ENCODE measurements at places on chromosomes 12 and 14.

DNA sequence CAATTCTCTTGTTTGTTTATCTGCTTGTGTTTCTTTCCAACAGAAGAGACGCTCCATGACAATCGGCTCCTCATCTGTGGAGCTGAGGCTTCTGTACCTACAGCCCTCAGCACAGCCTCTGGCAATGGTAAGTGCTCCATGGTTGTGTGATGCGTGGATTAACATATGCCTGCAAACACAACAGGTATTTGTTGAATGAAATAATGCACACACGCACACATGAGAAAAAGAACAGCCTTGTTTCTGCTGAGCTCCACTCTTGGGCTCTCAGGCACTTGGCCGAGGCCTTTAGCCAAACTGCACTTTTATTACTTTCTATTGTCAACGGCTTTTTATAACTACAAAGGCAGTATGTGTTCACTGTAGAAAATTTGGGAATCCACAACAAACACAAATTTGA is 120.4 kb upstream of the TMCC3 start:
- no peak for DNase-seq

DNA sequence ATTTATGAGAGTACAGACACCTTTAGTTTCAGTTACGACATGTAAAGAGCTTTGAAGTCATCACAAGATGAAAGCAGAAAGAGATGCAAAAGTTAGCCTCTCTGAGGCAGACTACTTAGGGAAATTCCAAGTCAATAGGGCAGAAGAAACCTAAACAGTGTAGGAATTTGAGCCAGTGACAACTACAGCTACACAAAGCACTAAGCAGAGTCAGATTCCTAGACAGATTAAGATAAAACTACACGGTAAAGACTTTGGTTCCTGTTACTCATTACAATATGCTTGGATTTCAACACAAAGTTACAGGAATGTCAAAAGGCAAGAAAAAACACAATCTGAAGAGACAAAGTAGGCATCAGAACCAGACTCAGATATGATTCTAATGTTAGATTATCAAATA is 1302.3 kb downstream of the FSCB start:
- DNase-seq = peak; percentile 30

DNA sequence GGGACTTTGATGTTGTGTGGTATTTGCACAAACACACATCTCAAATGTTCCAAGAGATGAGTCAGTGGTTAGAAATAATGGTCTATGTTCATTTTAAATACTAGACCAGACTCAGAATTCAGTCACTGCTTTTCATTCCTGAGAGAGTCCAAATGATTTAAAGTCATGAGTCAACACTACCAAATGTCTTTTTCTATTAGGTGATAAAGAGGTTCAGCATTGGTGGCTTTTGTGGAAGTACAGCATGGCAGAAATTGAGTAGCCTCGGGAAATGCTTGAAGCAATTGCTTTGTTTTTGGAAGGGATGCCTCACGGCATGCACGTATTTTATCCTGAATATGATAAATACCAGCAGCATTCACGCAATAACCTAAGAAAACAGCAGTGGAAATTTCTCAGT is 115.7 kb downstream of the DIO2 start:
- peak; percentile 15 for DNase-seq

DNA sequence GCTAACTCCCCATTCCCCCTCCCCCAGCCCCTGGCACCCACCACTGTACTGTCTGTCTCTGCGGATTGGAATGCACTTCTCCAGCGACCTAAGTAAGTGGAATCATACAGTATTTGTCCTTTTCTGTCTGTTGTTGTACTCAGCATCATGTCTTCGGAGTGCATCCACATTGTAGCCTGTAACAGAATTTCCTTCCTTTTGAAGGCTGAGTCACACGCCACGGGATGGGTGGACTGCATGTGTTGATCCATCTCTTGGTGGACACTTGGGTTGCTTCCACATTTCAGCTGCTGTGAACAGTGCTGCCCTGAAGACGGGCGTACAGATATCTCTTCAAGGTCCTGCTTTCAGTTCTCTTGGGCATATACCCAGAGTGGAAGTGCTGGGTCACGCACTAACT is 34.4 kb downstream of the DDX51 start:
- DNase-seq = peak; percentile 34

GRCh38 chr14:101635749-101636560 is 74.7 kb downstream of the DIO3 start:
- DNase-seq = no peak

- no peak for DNase-seq
Observed at GRCh38 chr14:104422837-104423681, 156.5 kb upstream of the C14orf180 start.

- DNase-seq = no peak
Observed at GRCh38 chr12:52206304-52207040, 14.7 kb upstream of the KRT80 start.

DNA sequence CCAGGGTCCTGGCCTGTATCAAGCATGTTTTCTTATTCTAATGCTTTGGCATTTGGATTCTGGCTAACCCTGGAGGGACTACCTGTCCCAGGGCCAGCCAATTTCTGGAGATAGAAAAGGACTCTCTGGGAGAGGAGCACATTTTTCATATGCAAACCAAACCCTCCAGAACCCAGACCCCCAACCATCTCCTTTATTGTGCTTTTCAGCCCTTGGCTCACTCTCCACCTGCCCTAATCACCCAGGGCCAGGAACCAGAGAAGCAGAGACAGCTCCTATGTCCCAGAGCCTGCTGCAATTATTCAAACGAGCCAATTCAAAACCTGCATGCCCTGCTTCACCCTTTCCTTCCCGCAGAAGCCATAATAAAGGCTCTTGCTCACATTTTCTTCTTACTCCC is 23.8 kb downstream of the HSPB8 start:
- no peak for DNase-seq

GRCh38 chr14:77092676-77093075 is 5.4 kb upstream of the CIPC start:
- DNase-seq = no peak

- DNase-seq = no peak
Observed at GRCh38 chr12:92248977-92249376, 103.3 kb upstream of the BTG1 start.

GRCh38 chr12:124428136-124428791 is 133.4 kb downstream of the RFLNA start:
- peak; percentile 83 for DNase-seq

GRCh38 chr12:56234746-56235436 is 5.0 kb downstream of the SLC39A5 start:
- no peak for DNase-seq

DNA sequence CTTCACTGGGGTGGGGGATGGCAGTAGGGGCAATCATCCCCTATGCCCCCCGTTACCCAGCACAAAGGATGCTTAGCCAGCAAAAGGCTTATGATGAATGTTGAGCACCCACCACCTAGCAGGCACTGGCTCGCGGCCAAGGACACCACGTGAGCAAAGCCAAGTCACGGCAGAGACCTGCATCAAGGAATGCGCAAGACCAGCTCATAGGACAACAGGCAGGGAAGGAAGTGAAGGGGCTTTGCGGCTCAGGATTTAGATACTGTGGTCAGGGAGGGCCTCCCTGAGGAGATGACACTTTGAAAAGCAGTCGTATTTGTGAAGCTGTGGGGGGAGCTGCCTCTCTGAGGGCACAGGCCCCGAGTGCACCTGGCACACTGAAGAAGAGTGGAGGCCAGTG is 32.8 kb downstream of the SH2B3 start:
- peak; percentile 67 for DNase-seq

DNA sequence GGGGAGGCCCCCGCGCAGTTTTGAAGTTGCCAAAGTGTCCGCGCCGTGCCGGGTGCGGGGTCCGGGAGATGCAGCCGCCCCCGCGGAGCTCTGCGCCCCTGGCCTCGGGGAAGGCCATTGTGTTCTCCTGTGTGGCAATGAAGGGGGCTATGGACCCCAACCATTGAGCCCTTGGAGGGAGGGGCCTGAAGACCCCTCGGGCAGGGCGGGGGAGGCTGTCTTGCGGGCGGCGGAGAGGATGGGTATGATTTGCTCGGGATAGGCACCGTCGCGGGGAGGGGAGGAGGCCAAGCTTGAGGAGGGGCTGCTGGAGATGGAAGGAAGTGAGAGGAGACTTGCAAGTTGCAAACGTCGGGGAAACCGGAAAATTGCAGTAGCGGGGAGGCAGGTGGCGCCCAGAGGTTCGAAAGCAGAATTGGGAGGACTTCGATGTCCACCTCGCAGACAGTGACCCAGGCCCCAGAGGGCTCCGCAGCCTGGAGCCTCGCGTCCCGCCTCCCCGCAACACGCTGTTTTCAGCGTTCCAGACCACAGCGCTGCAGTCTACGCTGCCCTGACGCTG is 25.4 kb downstream of the BCL11B start:
- no peak for DNase-seq

GRCh38 chr14:89915114-89915878 is 39.2 kb downstream of the EFCAB11 start:
- DNase-seq = peak; percentile 89

DNA sequence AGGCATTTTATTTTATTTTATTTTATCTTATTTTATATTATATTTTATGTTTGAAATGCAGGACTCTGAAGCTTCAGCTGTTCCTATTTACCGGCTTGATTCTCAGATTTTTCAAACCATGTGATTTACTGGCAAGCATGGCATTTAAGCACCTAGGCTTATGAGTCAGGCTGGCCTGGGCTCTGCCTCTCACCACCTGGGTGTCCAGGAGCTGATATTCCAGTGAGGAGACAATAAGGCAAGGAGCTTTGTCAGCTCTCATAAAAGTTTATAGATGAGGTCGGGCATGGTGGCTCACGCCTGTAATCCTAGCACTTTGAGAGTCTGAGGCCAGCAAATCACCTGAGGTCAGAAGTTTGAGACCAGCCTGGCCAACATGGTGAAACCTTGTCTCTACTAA is 2.1 kb downstream of the DAO start:
- DNase-seq = no peak

DNA sequence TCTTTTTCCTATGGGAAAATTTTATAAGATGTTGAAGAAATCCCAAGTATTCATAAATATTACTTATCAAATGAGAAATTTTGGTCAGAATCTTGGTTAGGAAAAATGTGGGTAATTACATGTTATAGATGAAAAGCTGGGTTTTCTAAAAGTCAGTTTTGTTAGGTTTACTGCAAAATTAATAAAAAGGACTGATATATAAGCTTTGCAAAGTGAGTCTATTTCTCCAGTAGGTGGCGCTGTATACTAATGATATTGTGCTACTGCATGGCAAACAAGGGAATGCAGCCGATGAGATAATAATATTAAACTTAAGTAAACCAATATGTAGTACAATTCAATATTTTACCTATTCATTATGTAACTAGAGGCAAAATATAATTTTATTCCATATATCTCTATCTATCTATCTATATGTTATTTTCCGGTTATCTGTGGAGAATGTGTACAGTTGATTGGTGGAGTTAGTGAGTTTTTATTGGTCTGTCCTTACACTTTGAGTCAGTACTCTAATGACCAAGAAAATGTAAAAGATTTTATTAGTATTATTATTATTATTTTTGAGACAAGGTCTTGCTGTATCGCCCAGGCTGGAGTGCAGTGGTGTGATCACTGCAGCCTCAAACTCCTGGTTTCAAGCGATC is 32.9 kb downstream of the MIPOL1 start:
- DNase-seq = peak; percentile 86

DNA sequence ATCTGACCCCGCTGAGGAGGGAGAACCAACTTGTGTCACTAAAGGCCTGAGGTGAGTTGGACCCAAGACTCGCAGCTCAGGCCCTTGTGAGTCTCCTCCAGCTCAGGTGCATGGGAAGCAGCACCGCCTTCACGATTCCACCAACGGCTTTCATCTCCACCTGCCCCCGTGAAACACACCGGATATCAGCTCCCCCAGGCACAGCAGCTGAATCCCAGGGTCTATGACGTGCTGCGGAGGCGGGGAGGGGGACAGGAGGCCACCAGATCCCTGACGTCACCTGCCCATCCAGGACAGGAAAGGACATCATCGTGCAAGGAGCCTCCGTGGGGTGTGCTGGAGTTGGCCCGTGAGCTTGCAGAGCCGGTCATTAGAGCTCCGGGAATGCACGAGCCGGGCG is 18.5 kb upstream of the SFSWAP start:
- no peak for DNase-seq

DNA sequence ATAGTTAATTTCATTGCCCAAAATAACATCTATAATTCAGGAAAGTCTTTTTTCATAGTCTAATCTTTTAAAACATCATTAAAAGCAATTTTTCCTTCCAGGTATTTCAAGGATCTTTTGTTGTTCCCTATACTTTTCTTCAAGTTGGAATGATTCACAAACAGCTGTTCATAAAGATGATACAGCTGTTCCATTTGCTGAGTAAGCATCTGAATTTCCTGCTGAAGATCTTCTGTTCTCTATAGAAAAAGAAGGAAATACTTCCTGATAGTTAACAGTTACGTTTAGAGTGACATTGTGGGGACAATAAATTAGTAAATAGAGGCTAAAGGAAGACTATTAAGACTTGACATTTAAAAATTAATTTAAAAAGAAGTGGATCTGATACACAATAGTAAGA is 30.3 kb upstream of the ESR2 start:
- peak; percentile 36 for DNase-seq

GRCh38 chr12:41140117-41140516 is 48.0 kb upstream of the PDZRN4 start:
- DNase-seq = no peak

DNA sequence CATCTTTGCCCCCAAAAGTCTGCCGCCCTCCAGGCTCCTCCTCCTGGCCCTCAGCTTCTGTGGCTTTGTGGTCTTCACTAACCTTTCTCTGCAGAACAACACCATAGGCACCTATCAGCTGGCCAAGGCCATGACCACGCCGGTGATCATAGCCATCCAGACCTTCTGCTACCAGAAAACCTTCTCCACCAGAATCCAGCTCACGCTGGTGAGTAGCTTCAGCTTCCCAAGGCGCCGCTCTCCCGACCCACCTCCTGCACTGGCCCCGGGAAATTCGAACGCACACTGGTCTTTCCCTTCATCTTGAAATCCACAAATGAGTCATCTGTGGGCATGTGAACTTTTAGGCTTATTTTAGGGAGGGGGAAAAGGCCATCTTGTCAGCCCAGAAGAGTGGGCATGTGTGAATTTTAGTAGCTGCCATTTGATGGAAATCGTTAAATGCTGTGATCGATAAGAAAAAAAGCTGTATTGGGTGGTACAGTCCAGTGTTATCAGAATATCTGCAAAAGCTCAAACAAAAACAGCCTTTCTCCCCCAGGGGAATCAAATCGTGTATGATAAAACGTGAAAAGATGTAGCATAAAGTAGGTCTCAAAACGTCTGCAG is 700 bp downstream of the SLC35E3 start:
- peak; percentile 78 for DNase-seq

GRCh38 chr14:23414906-23415820 is 7.1 kb upstream of the MYH6 start:
- DNase-seq = no peak

GRCh38 chr12:27553941-27554340 is 29.9 kb downstream of the PPFIBP1 start:
- no peak for DNase-seq

- DNase-seq = no peak
Observed at GRCh38 chr12:118581371-118581770, 205.0 kb downstream of the SUDS3 start.

GRCh38 chr12:58097741-58098140 is 156.4 kb downstream of the ATP23 start:
- DNase-seq = no peak

GRCh38 chr12:132178316-132178715 is 34.1 kb downstream of the NOC4L start:
- no peak for DNase-seq

- no peak for DNase-seq
Observed at GRCh38 chr12:11870041-11870451, 200.7 kb upstream of the BCL2L14 start.

GRCh38 chr14:99146616-99147365 is 125.2 kb downstream of the BCL11B start:
- DNase-seq = no peak
